Osteoblast (primary cell): ENCODE measurements at places on chromosomes 6 and 20.

DNA sequence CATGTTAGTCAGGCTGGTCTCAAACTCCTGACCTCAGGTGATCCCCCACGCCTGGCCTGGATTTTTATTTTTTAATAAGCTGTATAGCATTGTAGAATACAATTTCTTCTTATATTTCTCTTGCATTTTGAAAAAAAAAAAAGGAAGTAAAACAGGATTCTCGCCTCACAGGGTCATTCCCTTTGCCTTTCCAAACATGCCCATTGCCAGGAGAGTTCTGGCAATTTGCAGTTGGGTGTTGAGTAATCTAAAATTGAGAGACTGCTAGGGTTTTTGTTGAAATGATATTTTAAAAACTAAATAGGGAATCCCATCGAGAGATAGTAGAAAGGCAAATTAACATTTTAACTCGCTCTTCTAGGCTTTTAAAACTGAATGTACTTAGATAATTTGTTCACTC, 196.1 kb downstream of the JARID2 start:
- DNase-seq, result no peak

GRCh38 chr6:41732591-41733359, 2.6 kb downstream of the TFEB start:
- peak; percentile 85 for DNase-seq

DNA sequence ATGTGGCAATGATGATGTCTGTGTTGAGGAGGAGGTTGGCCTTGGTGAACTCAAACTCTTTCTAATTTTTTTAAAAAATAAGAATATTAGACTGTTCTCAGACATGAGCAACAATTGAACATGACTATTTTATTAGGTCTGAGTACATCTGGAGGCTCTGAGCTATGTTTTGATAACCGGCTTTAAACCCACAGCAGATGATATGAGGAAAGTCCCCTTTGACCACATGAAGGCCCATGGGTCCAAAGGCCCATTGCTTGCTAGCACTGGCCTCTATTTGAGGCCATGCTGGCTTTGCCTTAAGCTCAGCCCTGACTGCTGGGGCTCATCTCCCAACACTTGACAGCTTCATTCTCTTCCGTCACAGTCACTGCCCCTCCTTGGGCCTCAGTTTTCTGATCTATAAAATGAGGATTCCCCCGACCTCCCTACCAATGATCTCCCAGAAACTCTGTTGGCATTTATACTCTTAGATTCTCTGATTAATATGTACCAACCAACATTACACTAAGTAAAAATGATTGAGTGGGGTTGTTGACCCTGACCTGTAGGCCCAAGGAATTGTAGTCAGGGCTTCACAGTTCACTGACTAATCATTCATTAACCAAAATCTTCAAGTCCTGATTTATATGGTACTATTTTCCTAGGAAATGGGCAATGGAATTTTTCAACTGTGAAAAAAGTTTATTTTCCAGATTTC, 23.9 kb upstream of the TINAG start:
- no peak for DNase-seq

DNA sequence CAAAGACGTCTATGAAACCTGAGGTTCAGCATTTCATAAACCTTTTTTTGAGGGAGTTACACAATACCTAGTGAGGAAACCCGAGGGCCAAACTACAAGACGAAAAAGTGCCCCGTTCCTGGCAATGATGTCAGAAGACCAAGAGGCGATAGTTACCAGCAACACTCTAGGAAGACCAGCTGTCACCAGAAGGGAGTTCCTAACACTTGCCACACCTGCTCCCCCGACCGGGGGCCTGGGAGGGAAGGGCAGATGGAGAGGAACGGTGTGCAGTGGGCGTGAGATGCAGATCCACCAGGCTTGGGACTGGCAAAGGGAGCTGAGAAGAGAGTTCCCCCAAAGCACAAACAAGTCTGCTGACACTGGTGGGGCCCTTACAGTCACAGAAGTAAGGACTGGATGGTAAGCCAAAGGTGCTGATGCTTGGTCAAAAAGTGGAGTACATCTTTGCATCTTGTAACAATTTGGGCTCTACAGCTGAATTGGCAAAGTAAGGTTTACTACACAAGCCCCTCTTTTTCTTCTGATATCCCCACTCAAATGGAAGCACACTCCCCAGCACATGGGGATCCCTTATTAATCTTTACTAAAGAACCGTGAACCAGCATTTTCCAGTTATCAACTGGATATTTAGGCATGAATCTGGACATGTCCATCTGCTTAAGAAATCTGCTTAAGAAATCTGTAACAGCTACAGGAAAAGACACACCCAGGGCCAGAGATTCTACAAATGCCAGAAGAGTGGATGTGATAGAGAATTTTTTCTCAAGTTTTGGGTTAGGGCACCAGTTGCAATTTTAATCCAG, 38.5 kb downstream of the PANK2 start:
- DNase-seq, result peak; percentile 71

GRCh38 chr6:139422105-139423036, 47.9 kb upstream of the CITED2 start:
- no peak for DNase-seq

DNA sequence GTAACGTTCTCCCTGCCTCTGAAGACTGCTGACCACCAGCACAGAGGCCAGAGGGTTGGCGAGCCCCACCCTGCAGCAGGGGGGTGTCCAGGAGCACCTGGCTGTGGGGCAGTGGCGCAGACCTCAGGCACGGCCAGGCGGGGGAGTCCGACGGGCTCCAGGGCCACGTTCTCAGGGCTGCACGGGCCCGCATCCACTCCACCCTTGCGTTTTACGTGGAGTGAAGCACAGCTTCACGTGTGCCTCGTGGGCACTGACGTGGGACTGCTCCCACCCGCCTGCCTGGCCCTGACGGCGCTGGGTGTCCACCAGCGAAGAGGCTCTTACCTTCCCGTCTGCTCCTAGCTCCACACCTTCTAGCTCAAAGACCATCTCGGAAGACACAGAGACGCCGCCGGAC, 6.9 kb downstream of the RPS21 start:
- no peak for DNase-seq

GRCh38 chr6:147222160-147222838, 18.1 kb downstream of the STXBP5 start:
- DNase-seq, result peak; percentile 34
